Stimulated activated CD4-positive, alpha-beta T cell treated with anti-CD3 and anti-CD28 coated beads, Interleukin-4, amount 100 ng/mL, for 1 hour (primary cell): ENCODE measurements at places on chromosomes 16 and 17.

GRCh38 chr16:67423611-67424260, 7.2 kb upstream of the HSD11B2 start:
- no peak for DNase-seq

- no peak for DNase-seq
These were observed 3.7 kb downstream of the KRT24 start for GRCh38 chr17:40699853-40700252.

DNA sequence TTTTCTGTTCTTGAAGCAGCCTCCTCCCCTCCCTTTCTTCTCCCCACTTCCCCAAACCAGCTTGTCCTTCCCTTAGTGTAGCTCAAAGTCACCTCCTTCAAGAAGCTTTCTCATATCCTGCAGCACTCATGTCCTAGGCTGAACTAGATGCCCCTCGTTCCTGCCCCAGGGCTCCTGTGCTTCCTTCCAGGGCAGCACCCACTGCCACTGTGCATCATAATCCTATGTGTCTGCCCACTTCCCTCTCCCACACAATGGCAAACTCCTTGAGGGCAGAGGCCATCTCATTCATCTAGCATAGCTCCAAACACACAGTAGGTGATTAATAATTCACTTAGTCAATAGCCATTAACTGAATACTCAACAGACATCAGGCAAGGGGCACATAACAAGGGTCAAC, 6.9 kb upstream of the TMEM132E start:
- DNase-seq = no peak

- no peak for DNase-seq
These were observed 14.6 kb downstream of the CDH3 start for GRCh38 chr16:68659412-68660358.

- DNase-seq = no peak
These were observed 1.7 kb downstream of the TXNDC17 start for GRCh38 chr17:6642592-6642991.

GRCh38 chr17:51439395-51440229, 179.3 kb downstream of the UTP18 start:
- no peak for DNase-seq

GRCh38 chr17:21170809-21171208, 43.2 kb downstream of the TMEM11 start:
- DNase-seq = no peak

DNA sequence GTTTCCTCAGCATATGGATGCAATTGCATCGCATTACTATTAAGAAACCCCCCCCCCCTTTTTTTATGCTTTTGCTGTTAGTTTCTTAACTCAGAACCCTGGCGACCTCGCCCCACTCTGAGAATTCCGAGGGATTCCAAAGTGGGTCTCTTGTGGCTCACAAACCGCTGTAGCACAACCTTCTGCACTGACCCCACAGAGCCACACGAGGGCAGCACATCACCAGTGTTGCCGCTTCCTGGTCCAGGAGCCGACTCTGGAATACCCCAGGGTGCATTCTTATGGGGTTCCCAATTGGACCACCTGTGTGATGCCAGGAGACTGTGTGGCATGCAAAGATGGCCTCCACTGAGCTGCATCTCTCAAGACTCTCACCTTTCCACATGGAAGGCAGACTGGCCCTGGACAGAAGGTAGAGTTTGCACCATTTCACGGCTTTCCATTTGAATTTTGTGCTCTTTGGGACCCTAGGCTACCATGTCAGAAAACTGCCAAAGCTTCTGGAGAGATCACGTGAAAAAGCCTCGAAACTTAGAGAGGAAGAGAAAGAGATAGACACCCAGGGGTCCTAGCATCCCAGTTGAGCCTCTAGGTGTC, 432.7 kb upstream of the ASIC2 start:
- DNase-seq = peak; percentile 9
